ENCODE measurements at places on chromosomes 11 and 22. TPM values are rescaled to one million over a fixed set of nuclear protein-coding genes. Genes with fewer than 3 reads are reported as not detected.

CYB5R2 gene
- 0.98 TPM for total RNA-seq

MMP27 gene
- total RNA-seq, result not detected

TNNI2 gene
- not detected for total RNA-seq

MRGPRE gene
- not detected for total RNA-seq

DNA sequence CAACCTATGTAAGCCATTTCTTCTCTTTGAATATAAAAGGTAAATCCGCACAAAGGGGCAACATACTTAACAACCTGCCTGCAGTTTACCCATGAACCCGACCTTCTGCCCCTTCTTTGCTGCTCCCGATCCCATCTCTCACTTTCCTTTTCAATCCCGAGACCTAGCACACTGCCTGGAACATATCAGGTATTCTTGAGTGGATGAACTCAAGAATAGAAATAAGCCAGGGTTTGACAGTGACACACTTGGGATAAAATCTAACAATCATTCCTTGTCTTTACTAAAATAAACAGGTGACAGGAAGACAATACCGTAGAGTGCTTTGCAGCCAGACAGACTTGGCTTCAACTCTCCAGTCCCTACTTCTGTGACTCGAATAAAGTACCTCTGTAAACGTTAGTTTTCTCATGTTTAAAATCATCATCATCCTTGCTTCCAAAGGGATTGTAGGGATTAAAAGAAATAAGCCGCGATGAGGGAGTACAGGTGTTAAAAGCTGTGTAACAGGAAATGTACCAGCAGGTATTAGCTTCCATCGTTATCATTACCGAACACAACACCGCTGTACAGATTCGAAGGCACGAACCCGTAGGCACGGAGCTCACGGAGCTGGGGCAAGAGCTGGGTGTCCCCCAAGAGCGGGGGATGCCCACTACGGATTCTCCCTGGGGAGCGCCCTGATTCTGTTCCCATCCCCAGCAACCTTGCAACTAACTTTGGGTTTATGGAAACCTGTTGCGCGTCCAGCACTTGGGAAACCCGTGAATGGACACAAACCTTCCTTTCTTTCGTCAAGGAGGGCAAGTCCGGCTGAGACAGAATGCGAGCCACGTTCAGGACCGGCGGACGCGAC lies 720 bp downstream of the UFD1 start:
- H3K27ac ChIP-seq, result peak overlapping the region; percentile 95
- peaks cover 36% of the 10 kb centered on the region for H3K4me1 ChIP-seq
- H3K27me3 ChIP-seq, result no peaks in the 10 kb centered on the region
- no peak for DNase-seq
- H3K36me3 ChIP-seq, result peaks cover 4% of the 10 kb centered on the region

DNA sequence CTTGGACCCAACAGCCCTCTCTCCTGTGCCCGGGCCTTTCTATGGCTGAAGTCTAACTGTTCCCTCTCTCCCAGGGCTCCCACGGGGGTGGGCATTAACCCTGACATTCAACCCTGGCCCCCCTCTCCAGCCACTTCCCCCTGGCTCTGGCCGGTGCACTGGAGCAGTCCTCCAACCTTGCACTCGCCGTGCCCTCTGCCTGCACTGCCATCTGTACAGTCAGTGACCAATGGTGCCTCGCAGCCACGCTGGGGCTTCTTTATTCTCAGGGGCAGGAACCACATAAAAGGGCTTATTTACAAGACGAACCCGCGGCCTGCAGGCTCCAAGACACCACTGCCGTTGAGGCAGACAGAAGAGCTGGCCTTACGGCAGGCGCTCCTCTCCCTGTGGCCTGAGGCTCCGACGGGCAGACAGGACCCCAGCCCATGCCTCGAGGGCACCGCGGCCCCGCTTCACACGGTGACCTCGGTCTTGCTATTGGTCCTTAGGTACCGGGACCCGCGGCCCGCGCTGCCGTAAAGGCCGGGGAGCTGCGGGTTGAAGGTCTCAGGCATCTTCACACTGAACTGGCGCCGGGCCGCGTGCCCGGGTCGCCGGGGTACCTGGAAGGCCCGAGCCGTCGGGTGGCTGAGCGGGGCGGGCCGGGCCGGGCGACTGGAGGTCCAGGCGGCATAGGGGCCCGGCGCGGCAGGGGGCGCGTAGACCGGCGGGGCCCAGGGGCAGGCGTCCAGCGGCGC lies 5.4 kb downstream of the SHISA8 start:
- peak; percentile 59 for DNase-seq
- H3K4me3 ChIP-seq, result peak overlapping the region; percentile 27
- H3K4me1 ChIP-seq, result peaks cover 29% of the 10 kb centered on the region
- H3K27me3 ChIP-seq, result peaks cover 17% of the 10 kb centered on the region
- H3K27ac ChIP-seq, result no peak overlapping the region

DNA sequence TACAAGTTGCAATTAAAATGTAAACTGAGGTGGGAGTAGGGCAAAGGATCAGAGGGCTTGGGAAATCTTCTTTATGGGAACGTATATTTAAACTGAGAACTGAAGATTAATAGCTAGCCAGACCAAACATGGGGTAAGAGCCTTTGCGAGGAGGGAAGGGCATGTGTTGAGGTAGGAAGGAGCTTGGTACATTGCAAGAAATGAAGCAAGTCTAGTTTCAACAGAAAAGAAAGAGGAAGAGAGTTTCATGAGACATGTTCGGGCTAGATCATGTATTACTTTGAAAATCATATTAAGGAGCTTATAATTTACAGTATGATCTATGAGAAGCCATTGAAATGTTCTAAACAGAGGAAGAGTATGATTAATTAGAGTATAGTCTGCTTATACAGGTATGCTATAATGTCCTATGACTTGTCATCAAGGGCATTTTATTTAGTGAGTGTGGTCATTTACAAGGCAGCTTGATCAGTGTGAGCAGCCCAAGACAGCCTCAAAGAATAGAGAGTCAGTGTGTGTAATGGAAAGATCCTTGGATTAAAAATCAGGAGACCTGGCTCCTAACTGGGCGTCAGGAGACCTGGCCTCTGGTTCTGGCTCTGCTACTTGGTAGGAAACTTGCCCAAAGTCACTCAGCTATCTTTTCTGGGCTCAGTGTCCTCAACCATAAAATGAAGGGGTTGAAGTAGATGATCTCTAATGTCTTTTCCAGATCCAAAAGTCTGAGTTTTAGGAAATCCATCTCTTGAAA lies 10.9 kb downstream of the GAS2 start:
- H3K36me3 ChIP-seq, result no peaks in the 10 kb centered on the region
- H3K4me1 ChIP-seq, result no peaks in the 10 kb centered on the region
- no peak overlapping the region for H3K27ac ChIP-seq
- peaks cover 17% of the 10 kb centered on the region for H3K27me3 ChIP-seq
- DNase-seq, result no peak

DNA sequence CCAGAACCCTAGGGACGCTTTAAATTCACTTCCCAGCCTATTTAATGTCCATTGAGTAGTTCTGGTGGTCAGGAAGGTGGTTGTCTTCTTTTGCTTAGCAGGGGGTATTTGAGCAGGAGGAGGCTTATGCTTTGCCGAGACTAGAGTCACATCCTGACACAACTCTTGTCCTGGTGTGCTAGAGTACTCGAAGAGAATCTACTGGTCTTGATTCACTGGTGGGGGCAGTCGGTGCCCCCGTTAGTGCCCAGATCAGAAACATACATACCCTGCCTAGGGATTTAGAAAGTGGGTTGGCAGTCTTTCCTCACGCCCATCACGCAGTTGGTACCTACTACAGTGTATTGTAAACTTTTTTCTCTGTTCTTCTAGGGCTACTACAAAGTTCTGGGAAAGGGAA lies 2.7 kb downstream of the RPL27A start:
- no peak for DNase-seq
- H3K4me3 ChIP-seq, result peak overlapping the region; percentile 85
- H3K27ac ChIP-seq, result peak overlapping the region; percentile 96

GRCh38 chr11:102171101-102171500 lies 60.9 kb downstream of the YAP1 start:
- H3K27ac ChIP-seq, result no peak overlapping the region
- H3K36me3 ChIP-seq, result no peaks in the 10 kb centered on the region
- H3K4me3 ChIP-seq, result no peak overlapping the region

DNA sequence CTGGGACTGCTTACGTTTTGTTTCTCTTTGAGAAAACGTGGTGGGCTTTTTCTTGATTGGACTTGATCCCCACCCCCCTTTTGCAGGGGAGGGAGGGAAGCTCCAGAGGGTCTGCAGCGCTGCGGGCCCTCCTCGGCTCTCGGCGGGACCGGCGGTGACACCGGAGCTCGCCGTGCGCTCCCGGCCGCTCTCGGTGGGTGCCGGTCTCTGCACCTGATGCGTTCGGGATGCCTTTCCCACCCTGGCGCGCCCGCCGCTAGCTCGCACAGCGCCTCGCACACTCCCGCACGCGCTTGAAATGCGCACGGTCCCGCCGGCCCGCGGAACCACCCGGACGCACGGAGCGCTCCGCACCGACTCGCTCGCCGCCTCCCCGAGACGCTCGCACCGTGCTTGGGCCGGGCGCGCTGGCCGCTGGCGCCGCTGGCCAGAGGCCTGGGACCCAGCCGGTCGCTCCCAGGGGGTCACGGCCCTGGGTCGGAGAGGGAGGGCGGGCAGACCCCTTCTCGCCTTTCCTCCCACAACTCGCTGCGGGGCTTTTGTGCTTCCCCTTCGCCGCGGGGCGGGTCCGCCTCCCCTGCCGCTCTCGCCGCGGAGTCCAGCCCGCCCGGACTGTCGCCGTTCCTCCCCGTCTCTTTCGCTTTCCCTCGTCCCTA lies 1.0 kb downstream of the ZBTB16 start:
- peak; percentile 70 for DNase-seq
- no peak overlapping the region for H3K27ac ChIP-seq
- H3K4me3 ChIP-seq, result peak overlapping the region; percentile 90
- peaks cover 42% of the 10 kb centered on the region for H3K4me1 ChIP-seq

GRCh38 chr11:113159988-113160807 lies 154.2 kb upstream of the TTC12 start:
- H3K4me1 ChIP-seq, result peaks cover 5% of the 10 kb centered on the region
- H3K27me3 ChIP-seq, result no peaks in the 10 kb centered on the region
- H3K4me3 ChIP-seq, result no peak overlapping the region
- no peak overlapping the region for H3K27ac ChIP-seq

- no peak overlapping the region for H3K4me3 ChIP-seq
- no peaks in the 10 kb centered on the region for H3K4me1 ChIP-seq
- H3K27me3 ChIP-seq, result peaks cover 6% of the 10 kb centered on the region
- DNase-seq, result no peak
These were observed 494.5 kb downstream of the BRD1 start for GRCh38 chr22:49333206-49333605.

DNA sequence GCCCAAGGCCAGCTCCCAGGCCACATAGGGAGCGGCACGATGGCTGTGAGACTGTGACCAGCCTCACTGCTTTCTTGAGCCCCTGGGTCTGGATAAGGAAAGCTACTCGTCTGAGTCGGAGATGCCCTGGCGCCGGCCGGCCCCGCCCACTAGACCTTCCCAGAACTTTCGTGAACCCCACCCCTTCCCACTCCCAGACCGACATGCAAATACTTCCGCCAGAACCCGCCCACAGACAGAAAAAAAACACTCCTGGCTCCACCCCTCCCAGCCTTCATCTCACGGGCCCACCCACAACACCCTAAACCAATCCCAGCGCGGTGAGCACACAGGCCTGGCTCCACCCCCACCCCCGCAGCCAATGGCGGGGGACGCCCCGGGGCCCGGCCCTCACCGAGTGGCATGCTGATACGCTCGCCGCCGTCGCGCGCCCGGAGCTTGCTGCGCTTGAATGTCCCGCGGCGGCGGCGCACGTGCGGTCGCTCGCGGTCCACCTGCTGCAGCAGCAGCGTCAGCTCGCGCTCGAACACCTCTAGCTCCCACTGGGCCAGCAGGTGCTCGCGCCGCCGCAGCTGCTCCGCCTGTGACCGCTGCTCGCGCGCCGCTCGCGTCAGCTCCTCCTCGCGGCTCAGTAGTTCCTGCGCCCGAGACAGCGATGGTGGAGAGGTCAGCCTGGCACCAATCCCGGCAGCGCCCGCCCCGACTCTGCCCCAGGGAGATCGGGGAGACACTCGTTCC lies 7.0 kb downstream of the MAP3K11 start:
- H3K27me3 ChIP-seq, result no peaks in the 10 kb centered on the region
- H3K4me1 ChIP-seq, result peaks cover 20% of the 10 kb centered on the region
- no peak overlapping the region for H3K4me3 ChIP-seq
- no peak overlapping the region for H3K27ac ChIP-seq

DNA sequence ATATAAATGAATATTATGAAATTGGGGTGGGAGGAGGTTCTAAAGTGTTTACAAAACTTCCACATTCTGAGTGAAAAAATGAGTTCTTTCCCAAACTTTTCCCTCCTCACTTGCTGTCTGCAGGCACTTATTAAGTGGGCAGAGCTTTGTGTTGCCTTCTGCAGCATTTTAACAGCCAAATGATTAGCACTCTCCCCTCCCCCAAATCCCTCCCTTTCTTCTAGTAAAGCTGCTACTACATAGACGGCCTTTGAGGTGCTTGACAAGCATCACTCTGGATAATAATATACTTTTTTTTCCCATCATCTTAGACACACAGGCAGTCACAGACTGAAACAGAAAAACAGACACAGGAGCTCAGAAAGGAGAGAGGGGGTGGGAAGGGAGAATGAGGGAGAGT lies 493.5 kb downstream of the DLG2 start:
- no peaks in the 10 kb centered on the region for H3K4me1 ChIP-seq
- H3K36me3 ChIP-seq, result no peaks in the 10 kb centered on the region
- no peak overlapping the region for H3K4me3 ChIP-seq
- H3K27ac ChIP-seq, result no peak overlapping the region
- no peak for DNase-seq
